ENCODE measurements at places on chromosomes 7 and 10. TPM values are rescaled to one million over a fixed set of nuclear protein-coding genes. Genes with fewer than 3 reads are reported as not detected.

ACTL6B gene
- not detected for total RNA-seq

GRCh38 chr10:70905071-70906021, 17.0 kb upstream of the PCBD1 start:
- no peaks in the 10 kb centered on the region for H3K27me3 ChIP-seq
- H3K36me3 ChIP-seq, result no peaks in the 10 kb centered on the region
- no peak overlapping the region for H3K27ac ChIP-seq
- no peaks in the 10 kb centered on the region for H3K4me1 ChIP-seq

DNA sequence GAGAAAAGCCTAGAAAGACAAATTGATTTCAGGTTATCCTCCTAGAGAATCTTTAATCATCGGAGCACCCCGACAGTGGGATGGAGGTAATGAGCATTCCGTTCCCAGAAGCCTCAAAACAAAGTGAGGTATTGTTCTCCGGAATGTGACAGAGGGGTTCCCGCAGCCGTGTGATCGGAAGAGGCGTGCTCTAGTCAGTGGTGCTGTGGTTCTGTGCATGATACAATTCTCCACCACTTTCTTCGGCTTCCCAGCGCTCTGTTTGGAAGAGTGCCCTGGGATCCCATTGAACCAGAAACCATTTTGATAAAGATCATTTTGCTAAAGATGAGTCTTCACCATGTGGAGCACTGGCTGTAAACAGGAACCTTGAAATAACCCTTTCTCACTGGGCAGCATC, 434.6 kb downstream of the PAXIP1 start:
- no peak overlapping the region for H3K4me3 ChIP-seq
- no peaks in the 10 kb centered on the region for H3K4me1 ChIP-seq
- no peak overlapping the region for H3K27ac ChIP-seq
- no peaks in the 10 kb centered on the region for H3K36me3 ChIP-seq
- no peaks in the 10 kb centered on the region for H3K27me3 ChIP-seq

- no peaks in the 10 kb centered on the region for H3K27me3 ChIP-seq
- no peaks in the 10 kb centered on the region for H3K36me3 ChIP-seq
- H3K27ac ChIP-seq, result no peak overlapping the region
- DNase-seq, result no peak
- no peak overlapping the region for H3K4me3 ChIP-seq
- H3K4me1 ChIP-seq, result peaks cover under 1% of the 10 kb centered on the region
Observed at GRCh38 chr7:43769791-43770465, 11.4 kb downstream of the BLVRA start.

- no peak overlapping the region for H3K4me3 ChIP-seq
- H3K27ac ChIP-seq, result no peak overlapping the region
- H3K27me3 ChIP-seq, result no peaks in the 10 kb centered on the region
Observed at GRCh38 chr10:99433378-99434020, 3.1 kb upstream of the GOT1 start.

- H3K4me3 ChIP-seq, result no peak overlapping the region
- DNase-seq, result no peak
- H3K27me3 ChIP-seq, result no peaks in the 10 kb centered on the region
- H3K36me3 ChIP-seq, result no peaks in the 10 kb centered on the region
- H3K27ac ChIP-seq, result no peak overlapping the region
Observed at GRCh38 chr10:58637352-58637751, 124.7 kb downstream of the BICC1 start.

- no peak overlapping the region for H3K27ac ChIP-seq
- no peaks in the 10 kb centered on the region for H3K4me1 ChIP-seq
- DNase-seq, result no peak
- no peaks in the 10 kb centered on the region for H3K36me3 ChIP-seq
Observed at GRCh38 chr7:40645197-40645596, 510.4 kb downstream of the SUGCT start.

GRCh38 chr7:158237672-158238335, 349.8 kb downstream of the PTPRN2 start:
- H3K4me1 ChIP-seq, result no peaks in the 10 kb centered on the region
- H3K27me3 ChIP-seq, result no peaks in the 10 kb centered on the region
- H3K36me3 ChIP-seq, result no peaks in the 10 kb centered on the region
- DNase-seq, result no peak
- no peak overlapping the region for H3K4me3 ChIP-seq
- no peak overlapping the region for H3K27ac ChIP-seq

DNA sequence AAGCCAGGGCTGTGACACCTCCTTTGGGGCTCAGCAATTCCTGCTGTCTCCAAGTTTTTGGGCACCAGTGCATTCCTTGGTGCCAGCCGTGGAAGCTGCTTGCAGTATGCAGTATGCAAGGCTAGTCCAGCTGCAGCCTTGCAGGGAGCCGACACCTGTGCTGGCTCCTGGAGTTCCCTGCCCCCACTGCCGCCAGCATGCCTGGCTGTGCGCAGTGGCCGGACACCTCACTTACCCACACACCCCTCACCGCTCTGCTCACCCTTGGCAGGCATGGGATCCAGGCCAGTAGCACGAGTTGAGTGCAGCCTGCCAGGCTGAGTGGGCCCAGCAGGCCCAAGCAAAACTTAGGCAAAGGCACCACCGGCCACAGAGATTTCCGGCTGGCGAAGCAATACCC, 77.4 kb downstream of the SAMD9 start:
- no peak overlapping the region for H3K4me3 ChIP-seq
- no peak overlapping the region for H3K27ac ChIP-seq
- peaks cover 3% of the 10 kb centered on the region for H3K27me3 ChIP-seq

All from natural killer cell (primary cell).